ENCODE measurements at places on chromosomes 5 and 9.

- no peak for DNase-seq
Observed at GRCh38 chr5:1963358-1963757, 80.6 kb upstream of the IRX4 start.

DNA sequence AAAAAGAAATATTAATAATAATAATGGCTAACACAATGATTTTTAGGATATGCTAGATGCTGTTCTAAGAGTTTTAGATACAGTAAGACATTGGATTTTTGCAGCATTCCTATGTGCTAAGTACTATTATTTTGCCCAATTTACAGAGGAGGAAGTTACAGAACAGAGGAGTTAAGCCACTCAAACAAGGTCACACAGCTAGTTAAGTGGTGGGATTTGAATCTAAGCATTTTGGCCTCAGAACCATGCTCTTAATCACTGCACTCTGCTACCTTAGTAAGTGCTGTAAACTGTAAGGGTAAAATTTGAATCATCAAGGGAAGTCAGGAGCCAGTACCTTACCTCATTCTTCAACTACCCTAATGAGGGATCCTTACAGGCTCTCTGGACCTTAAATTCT is 25.4 kb downstream of the RPS23 start:
- no peak for DNase-seq

GRCh38 chr9:115118879-115119218 is 892 bp upstream of the TNC start:
- DNase-seq = no peak

- no peak for DNase-seq
Observed at GRCh38 chr9:35027860-35028259, 38.3 kb downstream of the DNAJB5 start.
